ENCODE measurements at places on chromosomes 7 and 10. TPM values are rescaled to one million over a fixed set of nuclear protein-coding genes. Genes with fewer than 3 reads are reported as not detected.

EXOSC1 gene
- total RNA-seq = 37.6 TPM

HGF gene
- total RNA-seq = 0.94 TPM

MACROH2A2 gene
- total RNA-seq = 1.4 TPM

FRMD4A gene
- total RNA-seq = 0.36 TPM

DNA sequence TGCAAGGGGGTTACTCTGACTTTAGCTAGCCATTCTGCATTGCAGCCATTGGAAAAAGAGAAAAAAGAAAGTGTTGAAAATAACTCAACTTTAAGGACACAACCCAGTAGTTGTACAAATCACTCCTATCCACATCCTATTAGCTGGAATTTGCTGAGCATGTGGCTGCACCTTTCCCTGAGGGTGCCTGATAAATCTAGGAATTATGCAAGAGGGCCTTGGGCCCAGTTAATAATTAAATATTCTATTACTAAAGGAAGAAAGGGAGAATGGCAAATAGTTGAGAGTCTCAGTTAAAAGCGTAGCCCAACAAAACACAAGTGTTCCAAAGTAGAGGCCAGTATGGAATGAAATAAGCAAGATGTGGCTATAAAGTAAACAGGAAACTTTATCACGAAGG lies 200.9 kb upstream of the CNTNAP2 start:
- no peaks in the 10 kb centered on the region for H3K4me1 ChIP-seq
- H3K27ac ChIP-seq = no peak overlapping the region
- H3K27me3 ChIP-seq = no peaks in the 10 kb centered on the region

GRCh38 chr10:131843881-131844284 lies 56.9 kb upstream of the PPP2R2D start:
- no peak for DNase-seq
- H3K36me3 ChIP-seq = no peaks in the 10 kb centered on the region
- H3K4me1 ChIP-seq = no peaks in the 10 kb centered on the region
- H3K27ac ChIP-seq = no peak overlapping the region

DNA sequence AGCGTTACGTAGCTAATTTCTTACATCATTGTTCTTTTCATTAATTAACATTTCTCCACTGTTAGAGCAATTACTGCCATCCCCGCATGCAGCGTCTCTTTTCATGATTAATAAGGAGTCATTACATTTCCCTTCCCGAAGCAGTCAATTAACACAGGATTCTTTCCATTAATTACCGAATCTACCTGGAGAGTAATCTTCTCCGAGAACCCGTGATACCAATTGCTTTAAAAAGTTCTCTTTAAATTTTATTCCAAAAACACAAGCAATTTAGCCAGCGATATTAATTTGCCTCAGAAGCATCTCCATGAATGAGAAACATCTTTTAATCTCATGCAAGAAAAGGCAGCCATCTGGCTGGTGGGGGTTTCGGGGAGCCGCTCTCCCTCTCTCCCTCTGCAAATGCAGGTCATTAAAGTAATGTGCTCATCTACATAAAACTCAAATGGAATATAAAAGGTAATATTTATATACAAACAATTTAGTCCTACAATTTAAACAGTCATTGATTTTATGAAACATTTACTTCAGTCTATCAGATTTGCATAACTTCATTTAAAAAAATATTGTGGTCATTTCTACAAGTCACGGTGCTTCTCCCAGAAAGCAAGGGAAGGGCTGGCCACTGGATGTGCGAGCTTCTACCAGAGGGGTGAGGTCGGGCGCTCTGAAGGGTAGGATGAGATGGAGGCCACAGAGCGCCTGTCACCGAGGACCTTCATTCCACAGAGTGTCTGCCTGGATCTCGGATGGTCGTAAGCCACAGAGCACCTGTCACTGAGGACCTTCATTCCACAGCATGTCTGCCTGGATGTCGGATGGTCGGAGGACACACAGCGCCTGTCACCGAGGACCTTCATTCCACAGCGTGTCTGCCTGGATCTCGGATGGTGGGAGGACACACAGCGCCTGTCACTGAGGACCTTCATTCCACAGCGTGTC lies 145.0 kb downstream of the WDR37 start:
- no peaks in the 10 kb centered on the region for H3K27me3 ChIP-seq
- no peak overlapping the region for H3K4me3 ChIP-seq
- H3K27ac ChIP-seq = no peak overlapping the region
- no peak for DNase-seq
- no peaks in the 10 kb centered on the region for H3K4me1 ChIP-seq

- no peaks in the 10 kb centered on the region for H3K27me3 ChIP-seq
- H3K36me3 ChIP-seq = no peaks in the 10 kb centered on the region
- DNase-seq = no peak
- no peak overlapping the region for H3K4me3 ChIP-seq
- H3K27ac ChIP-seq = no peak overlapping the region
Observed at GRCh38 chr10:66788178-66788987, 137.5 kb upstream of the LRRTM3 start.

- peak overlapping the region; percentile 78 for H3K27ac ChIP-seq
- peak; percentile 38 for DNase-seq
- no peaks in the 10 kb centered on the region for H3K27me3 ChIP-seq
- no peaks in the 10 kb centered on the region for H3K36me3 ChIP-seq
Observed at GRCh38 chr10:6347391-6347951, 144.7 kb downstream of the PFKFB3 start.

DNA sequence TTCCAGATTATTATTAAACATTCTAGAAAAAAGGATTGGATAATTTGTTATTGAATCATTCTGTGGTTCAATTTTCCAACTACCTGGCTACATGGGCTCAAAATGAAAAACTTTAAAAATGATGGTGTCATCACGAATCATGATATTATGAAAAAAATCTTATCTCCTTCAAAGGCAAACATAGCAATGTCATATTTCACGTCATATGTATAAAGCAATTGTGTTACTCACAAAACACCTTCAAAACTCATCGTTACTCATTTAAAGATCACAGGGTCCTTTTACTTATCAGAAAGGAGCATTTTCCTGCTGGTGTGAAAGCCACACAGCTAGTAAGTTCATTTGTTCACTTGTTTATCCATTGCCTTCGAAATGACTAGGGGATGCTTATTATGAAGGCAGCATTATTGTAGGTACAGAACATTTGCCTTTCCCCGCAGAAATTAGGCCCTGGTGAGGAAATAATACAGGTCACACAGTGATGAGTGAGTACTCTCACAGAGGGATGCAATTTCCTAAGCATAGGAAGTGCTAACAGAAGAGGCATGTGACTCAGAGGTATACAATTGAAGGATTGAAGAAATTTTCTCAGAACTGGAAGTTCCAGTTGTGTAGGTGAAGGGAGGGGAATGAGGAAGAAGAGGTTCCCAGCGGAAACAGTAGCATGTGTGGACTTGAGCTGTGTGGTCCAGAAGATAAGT lies 478.7 kb downstream of the INHBA start:
- no peaks in the 10 kb centered on the region for H3K4me1 ChIP-seq
- H3K27me3 ChIP-seq = no peaks in the 10 kb centered on the region
- H3K27ac ChIP-seq = no peak overlapping the region
- H3K4me3 ChIP-seq = no peak overlapping the region
- DNase-seq = no peak

DNA sequence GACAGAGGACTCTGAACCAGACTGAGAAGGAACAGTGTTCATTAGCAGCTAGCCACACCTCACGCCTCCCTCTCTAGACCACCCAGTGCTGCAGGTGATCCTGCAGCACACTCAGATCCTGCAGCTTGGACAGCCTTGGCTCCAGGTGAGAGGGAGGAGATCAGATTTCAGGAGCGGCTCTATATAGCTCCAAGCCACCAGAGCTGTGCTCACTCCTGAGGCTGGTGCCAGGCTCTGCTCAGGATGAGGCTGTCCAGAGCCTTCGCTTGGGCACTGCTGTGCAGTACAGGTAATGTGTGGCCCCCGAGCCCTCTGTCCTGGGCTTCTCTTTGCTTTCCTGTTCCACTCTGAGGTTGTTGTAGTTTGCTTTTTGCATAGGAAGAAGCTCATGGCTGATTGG lies 42.4 kb downstream of the C10orf120 start:
- H3K27me3 ChIP-seq = peaks cover 3% of the 10 kb centered on the region
- DNase-seq = no peak
- no peaks in the 10 kb centered on the region for H3K36me3 ChIP-seq
- no peak overlapping the region for H3K4me3 ChIP-seq

- H3K4me1 ChIP-seq = no peaks in the 10 kb centered on the region
- DNase-seq = no peak
- H3K4me3 ChIP-seq = no peak overlapping the region
- H3K27ac ChIP-seq = peak overlapping the region; percentile 45
Observed at GRCh38 chr7:21939136-21939857, 6.4 kb downstream of the CDCA7L start.

GRCh38 chr7:8564281-8564680 lies 130.9 kb downstream of the NXPH1 start:
- H3K36me3 ChIP-seq = no peaks in the 10 kb centered on the region
- H3K27me3 ChIP-seq = no peaks in the 10 kb centered on the region
- H3K27ac ChIP-seq = no peak overlapping the region
- H3K4me1 ChIP-seq = no peaks in the 10 kb centered on the region
- no peak overlapping the region for H3K4me3 ChIP-seq

Data from natural killer cell (primary cell).